ENCODE measurements at places on chromosomes 2 and 18.

DNA sequence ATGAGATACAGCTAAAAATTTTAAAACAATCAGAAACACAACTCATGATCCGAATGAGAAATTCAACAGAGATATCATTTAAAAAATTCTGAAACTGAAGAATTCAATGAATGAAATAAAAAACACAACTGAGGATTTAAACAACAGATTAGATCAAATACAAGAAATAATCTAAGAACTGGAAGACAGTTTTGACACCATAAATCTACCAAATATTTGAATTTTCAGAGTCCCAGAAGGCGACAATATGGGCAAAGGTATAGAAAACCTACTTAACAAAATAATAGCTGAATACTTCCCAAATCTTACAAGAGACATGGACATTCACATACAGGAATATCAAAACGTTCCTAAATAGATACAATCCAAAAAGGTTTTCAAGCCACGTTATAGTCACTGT lies 221.9 kb downstream of the OTX1 start:
- no peak for DNase-seq

- DNase-seq: no peak
These were observed 189.9 kb upstream of the TANK start for GRCh38 chr2:160970052-160970965.

DNA sequence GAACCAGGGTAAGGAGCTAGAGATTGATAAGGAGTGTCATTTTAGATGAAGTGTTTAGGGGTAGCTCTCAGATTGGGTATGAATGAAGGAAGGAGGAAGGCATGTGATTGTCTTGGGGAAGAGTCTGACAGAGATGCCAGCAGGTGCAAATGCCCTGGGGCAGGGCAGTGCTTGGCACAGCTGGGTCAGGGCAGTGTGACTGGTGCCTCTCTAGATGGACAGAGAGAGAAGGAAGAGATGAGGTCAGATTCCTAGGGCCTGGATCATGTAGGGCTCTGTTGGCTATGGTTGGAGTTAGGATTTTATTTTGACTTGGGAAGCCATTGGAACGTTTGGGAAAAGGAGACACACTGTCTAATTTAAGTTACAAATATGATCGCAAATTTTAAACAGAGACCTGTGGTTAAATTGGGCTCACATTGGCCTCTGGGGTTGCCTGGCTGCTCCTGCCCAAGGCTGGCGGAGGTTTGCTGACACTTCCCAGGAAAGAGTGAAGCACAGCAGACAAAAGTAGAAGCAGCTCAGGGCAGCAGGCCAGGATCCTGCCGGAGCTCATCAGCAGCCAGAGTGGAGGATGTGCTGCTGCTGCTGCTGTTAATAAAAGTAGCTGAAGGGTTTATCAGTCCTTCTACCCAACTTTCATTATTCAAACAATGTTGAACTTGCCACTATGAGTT lies 32.7 kb upstream of the FHL2 start:
- no peak for DNase-seq

GRCh38 chr2:237437566-237437965 lies 23.6 kb upstream of the COL6A3 start:
- no peak for DNase-seq

GRCh38 chr18:48940854-48941611 lies 9.7 kb downstream of the SMAD7 start:
- peak; percentile 34 for DNase-seq

- DNase-seq: no peak
These were observed 188.1 kb downstream of the SRBD1 start for GRCh38 chr2:45422921-45423320.

DNA sequence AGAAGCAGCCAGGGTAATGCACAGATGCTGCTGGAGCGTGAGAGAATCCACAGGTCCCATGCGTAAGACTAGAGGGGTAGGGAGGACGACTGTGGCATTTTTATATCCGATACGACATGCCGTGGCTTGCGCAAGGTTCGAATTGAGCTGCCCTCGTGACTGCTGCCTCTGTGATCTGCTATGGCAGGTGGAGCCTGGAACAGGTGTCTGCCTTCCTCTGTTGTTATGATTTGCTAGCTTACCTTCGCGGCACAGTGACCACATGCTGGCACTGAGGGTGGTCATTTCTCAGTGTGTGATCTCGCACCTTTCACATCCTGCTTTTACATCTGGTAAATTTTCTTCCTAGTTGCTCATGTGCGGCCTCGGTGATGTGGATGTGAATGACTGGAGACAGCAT lies 240.2 kb downstream of the ALPK2 start:
- no peak for DNase-seq

- no peak for DNase-seq
These were observed 20.9 kb upstream of the TAF4B start for GRCh38 chr18:26205318-26205717.

DNA sequence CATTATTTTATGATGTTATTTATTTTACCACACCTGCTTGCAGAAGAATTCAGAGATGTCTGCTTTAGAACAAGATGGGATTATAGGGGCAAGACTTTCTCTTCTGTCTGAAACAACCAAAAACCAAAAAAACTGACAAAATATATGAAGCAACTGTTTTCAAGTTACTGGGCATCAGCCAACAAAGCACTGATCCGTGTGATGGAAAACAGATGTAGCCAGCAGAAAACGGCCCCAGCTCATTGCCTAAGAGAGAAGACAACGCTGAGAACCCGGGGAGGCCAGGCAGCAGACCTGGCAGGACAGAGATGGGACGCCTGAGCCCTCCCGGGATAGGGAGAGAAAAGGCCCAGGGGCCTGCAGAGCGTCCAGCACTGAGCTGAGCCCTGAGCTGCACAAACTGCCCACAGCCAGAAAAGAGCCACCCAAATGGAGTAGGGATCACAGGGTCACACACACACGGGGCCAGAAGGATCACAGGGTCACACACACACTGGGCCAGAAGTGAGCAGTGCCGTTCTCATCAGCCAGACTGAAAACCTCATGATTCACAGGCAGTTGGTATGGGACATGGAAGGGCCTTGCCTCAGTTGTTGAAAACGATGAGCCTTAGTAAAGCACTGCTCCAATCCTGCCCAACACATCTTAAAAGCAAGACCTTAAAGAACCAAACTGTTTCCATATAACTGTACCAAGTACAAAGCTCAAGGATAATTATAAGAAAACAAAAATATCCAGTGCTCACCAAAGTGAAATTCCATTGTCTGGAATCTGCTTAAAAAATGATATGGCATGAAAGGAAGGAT lies 12.1 kb downstream of the PXDN start:
- no peak for DNase-seq

- DNase-seq: no peak
These were observed 10.5 kb upstream of the BBS5 start for GRCh38 chr2:169468841-169469240.

DNA sequence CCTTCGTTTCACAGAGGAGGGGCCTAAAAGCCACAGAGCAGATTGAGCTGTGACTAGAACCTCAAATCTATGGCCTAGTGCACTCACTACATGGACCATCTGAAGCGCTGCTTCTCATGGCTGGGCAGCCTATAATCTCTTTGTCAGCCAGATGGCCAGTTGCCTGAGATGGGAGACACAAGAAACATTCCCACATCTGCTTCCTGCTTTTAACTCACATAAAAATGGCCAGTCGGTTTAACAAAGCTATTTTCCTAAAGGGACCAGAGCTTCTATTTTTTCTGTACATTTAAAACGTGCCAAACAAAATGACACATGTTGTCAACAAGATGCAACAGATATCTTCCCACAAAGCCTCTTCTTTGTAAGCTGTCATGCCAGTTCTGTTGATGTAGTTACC lies 173.8 kb downstream of the GFPT1 start:
- DNase-seq: no peak

GRCh38 chr2:217757108-217757463 lies 245.7 kb downstream of the TNS1 start:
- DNase-seq: no peak

DNA sequence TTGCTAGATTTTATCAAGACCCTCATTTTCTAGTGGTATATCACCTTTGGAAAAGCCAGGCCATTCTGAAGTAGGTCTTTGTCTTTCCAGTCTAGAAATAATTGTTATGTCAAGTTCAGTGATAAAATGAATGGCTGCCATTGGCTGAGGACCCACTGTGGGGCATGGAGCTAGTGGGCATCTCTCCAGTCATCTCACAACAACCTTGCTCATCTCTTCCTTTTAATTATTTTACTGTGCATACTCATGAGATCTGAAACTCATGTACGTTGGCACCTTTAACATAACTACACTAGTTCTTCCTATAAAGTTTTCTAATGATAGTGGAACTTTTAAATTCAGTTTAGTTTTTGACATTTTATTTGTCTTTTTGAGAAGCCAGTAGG lies 240.9 kb downstream of the SLC8A1 start:
- DNase-seq: no peak

- DNase-seq: no peak
These were observed 13.1 kb downstream of the CYRIA start for GRCh38 chr2:16652296-16653082.

- DNase-seq: no peak
These were observed 97.8 kb upstream of the SLC35G4 start for GRCh38 chr18:11511434-11512095.

GRCh38 chr2:227860221-227860641 lies 11.2 kb upstream of the DAW1 start:
- no peak for DNase-seq
